Breast epithelium (tissue), 4 donors: ENCODE measurements at places on chromosomes 1 and 21.

DNA sequence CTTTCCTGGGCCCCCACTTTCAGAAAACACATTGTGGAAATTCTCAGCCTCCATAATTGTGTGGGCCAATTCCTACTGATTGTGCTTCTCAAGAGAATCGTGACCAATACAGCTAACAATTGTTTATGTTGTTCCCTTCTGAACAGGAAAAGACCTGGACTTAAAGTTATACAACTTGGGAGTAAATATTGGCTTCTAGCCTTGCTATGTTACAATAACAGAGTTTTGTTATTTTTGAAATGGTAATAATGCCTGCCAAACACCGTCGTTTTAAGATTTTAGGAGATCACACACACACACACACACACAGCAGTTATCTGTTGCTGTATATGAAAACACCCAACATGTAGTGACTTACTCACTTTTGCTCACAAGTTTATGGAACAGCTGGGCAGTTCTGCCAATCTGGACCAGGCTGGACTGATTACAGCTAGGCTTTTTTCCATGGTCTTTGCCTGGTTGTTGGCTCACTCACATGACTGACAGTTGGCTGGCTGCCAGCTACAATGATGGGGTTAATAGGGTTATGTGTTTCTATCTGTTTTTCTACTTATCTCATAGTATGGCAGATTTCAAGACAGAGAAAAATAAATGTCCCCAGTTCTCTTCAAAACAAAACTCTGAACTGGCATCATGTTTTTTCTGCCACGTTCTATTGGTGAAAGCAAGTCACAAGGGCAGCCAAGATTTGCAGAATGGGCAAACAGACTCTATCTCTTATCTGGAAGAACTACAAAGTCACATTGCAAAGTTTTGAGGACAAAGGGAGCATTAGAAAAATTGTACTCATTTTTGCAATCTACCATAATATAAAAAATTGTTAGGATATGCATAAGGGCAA is 447.5 kb downstream of the NEGR1 start:
- DNase-seq, result no peak
- no peaks in the 10 kb centered on the region for H3K27me3 ChIP-seq
- H3K4me3 ChIP-seq, result no peak overlapping the region
- no peaks in the 10 kb centered on the region for H3K4me1 ChIP-seq
- no peak overlapping the region for H3K27ac ChIP-seq

DNA sequence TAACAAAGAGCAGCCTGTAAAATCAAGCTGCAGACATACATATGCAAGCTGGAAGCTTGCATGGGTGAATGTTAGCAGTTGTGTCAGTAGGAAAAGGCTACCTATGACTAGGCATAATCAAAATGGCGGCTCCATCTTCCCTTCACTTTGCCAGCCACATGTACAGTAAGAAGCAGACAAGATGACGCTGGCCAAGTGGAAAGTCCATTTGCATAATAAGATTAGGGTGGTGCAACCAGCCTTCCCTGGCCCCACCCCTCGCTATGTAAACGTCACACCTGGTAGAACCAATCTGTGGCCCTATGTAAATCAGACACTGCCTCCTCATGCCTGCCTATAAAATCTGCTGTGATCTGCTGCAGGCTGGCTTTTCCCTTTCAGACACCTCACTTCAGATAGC is 171.9 kb upstream of the USP25 start:
- H3K4me3 ChIP-seq, result no peak overlapping the region
- no peaks in the 10 kb centered on the region for H3K36me3 ChIP-seq
- no peaks in the 10 kb centered on the region for H3K4me1 ChIP-seq
- H3K27ac ChIP-seq, result no peak overlapping the region
- no peaks in the 10 kb centered on the region for H3K27me3 ChIP-seq

GRCh38 chr1:79704067-79704466 is 697.5 kb upstream of the ADGRL4 start:
- no peak overlapping the region for H3K4me3 ChIP-seq
- H3K27me3 ChIP-seq, result no peaks in the 10 kb centered on the region
- no peak overlapping the region for H3K27ac ChIP-seq
- no peaks in the 10 kb centered on the region for H3K36me3 ChIP-seq

GRCh38 chr1:18641005-18641941 is 10.6 kb downstream of the PAX7 start:
- no peak overlapping the region for H3K27ac ChIP-seq
- H3K4me1 ChIP-seq, result peaks cover 5% of the 10 kb centered on the region
- no peak overlapping the region for H3K4me3 ChIP-seq
- H3K36me3 ChIP-seq, result no peaks in the 10 kb centered on the region
- DNase-seq, result no peak
- H3K27me3 ChIP-seq, result peaks cover 11% of the 10 kb centered on the region
